ENCODE measurements at places on chromosomes 5 and 9. TPM values are rescaled to one million over a fixed set of nuclear protein-coding genes. Genes with fewer than 3 reads are reported as not detected.

DNA sequence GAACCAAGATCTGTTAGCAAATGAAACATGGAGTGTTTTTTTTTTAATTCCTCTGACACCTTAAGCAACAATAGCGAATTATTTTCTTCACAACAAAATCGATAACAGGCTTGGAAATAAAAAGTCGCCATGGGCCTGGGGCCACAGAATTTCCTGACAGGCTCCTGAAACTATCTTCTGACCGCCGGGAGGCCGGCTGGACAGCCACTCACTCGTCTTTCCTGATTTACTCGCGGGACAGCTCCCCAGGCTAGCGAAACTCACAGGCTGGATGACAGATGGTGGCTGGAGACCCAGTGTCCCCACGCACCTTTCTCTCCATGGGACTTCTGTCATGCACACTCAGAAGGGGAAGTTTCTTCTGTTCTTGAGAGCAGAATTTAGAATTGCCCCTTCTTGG lies 143.3 kb upstream of the IRX2 start:
- no peak for DNase-seq

DNA sequence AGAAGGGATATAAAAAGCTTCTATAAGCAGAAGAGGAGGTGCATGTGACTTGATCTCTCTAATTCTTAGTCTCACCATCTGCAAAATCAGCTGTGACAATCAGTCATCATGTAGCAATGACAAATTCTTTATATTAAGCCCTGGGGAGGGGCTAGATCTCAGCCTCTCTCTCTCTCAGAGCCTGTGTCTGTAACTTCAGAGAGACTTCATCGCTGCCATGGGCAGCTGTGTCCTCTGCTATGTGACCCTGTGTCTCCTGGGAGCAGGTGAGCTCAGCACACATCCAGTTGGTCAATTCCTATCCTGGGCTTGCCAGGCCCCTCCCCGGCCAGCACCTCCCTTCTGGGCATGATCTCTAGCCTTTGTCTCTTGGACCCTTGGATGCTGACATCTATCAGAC lies 109.6 kb downstream of the ANKRD18B start:
- DNase-seq, result no peak

The SMIM32 gene
- total RNA-seq, result not detected

DNA sequence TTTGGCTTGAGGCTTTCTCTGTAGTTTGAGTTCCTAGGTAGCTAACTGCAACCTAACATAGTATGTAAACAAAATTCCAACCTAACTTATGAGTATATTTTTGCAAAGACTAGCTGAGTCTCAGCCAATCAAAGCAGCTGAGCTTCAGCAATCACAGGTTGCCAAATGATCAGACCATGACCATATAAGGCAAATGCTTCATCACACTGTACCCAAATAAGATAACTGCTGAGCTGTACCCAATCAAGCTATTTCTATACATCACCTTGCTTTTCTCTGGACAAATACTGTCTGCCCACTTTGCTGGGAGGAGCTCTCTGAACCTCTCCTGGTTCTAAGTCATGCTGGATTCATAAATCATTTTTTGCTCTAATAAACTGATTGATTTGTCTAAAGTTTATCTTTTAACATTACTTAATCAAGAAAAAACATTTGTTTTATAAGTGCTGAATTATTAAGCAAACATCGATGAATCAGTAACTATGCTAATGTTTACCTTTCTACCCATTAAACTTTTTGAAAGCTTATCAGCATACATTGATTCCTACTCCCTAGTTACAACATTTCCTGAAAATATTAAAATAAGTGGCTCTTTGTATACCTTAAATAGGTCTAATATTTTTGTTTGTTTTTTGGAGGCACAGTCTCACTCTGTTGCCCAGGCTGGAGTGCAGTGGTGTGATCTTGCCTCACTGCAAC lies 129.7 kb upstream of the PCA3 start:
- DNase-seq, result no peak

GRCh38 chr9:95268681-95269080 lies 48.8 kb downstream of the FANCC start:
- no peak for DNase-seq

DNA sequence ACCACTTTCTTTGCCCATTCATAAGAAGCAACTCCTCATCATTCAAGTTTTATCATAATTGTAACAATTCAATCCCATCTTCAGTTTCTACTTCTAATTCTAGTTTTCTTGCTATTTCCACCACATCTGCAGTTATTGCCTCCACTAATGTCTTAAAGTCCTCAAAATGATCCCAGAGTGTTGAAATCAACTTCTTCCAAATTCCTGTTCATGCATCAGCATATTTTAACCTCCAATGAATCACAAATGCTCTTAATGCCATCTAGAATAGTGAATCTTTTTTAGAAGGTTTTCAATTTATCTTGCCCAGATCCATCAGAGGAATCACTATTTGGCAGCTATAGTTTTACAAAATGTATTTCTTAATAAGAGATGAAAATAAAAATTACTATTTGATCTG lies 3.2 kb upstream of the SRP19 start:
- DNase-seq, result no peak

The FRMD3 gene
- total RNA-seq, result 1.2 TPM

The NRG2 gene
- 0.21 TPM for total RNA-seq

The PCDHGA10 gene
- total RNA-seq, result 2.6 TPM

DNA sequence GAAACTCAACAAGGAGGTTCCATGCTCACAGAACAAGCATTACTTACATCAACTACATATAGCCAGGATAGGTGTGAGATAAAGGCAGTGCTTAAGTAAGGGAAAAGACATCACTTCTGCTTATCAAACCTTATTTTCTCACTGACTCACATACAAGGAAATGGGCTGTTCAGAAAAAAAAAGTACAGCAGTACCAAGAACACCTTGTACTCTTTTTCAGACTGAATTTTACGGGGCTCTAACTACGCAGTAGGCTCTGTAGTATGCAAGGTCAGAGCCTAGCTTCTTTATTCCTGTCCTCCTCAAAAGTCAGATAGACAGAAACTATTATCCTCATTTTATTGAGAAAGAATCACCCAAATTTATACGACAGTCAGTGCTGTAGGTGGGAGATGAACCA lies 5.8 kb downstream of the PSMB7 start:
- no peak for DNase-seq

GRCh38 chr9:71767776-71768321 lies 464 bp downstream of the CEMIP2 start:
- DNase-seq, result no peak

DNA sequence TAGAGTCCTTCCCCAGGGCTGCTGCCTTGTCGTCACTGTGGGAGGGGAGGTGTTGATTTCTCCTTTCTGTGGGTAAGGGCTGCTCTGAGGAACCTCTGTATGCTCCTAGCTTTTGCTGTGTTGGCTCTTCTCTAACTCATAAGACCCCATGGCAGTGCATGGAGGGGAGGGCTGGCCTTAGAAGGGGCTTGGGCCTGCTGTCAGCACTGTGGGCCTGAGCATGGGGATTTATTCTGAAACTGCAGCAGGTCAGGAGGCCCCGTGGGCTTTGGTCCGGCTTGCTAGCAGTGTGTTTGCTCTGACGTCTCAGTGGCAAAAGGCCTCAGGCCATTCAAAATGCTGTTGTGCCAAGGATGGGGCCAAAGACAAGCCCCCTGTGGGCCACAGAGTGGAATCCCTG lies 6.8 kb downstream of the FGF18 start:
- peak; percentile 4 for DNase-seq

Measured in natural killer cell (primary cell).